ENCODE measurements at places on chromosomes 1 and 21. TPM values are rescaled to one million over a fixed set of nuclear protein-coding genes. Genes with fewer than 3 reads are reported as not detected.

Gene GPR161
- 22.7 TPM for polyA plus RNA-seq

Gene ATAD3B
- polyA plus RNA-seq, result 18.4 TPM

DNA sequence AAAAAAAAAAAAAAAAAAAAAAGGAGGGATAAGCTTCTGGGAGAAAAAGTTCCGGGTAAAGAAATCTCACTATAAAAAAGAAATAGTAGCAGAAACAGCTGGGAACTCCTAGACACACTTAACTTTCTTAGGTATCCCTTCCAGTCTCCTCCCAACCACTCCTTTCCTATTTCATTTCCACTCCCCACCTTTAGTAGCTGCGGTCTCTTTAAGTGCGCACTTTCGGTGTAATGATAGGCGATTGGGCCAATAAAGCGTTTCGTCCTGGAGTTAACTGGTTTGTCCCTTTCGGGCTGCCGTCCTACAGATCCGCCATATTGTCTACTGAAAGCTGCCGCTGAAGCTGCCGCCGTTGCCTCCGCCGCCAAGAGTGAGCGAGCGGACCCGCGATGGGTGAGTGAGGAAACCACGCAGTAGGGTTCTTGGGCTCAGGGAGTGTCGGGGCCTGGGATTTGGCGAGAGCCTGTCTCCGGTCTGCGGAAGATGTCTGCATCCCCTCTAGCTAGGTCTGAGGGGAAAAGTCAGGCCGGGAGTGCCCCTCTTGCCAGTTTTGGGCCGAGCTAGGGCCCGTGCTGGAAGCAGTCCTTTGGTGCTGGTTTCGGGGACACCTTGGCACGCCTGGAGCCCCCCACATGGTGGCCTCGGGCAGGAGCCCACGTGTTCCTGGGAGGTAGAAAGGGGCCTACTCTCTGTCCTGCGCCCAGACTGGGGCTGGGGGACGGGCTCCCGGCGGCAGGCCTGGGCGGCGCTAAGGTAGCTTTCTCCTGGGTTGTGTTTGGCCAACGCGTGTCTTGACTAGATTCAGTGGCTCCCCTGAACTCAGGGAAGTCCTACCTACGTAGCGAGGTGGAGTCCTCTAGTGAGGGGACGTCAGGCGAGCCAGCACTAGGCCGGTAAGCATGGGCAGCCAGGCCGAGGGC is at the start of gene KPNA6:
KPNA6 (plus strand) TSS at position 315 of the 920 bp plus-strand sequence; CDS start at position 390, 75 bp downstream.
- H3K4me1 ChIP-seq, result peaks cover 20% of the 10 kb centered on the region
- H3K36me3 ChIP-seq, result peaks cover 4% of the 10 kb centered on the region
- no peaks in the 10 kb centered on the region for H3K27me3 ChIP-seq
- peak within 1 kb of the TSS; percentile 98 for H3K4me3 ChIP-seq
- DNase-seq, result peak; percentile 95

DNA sequence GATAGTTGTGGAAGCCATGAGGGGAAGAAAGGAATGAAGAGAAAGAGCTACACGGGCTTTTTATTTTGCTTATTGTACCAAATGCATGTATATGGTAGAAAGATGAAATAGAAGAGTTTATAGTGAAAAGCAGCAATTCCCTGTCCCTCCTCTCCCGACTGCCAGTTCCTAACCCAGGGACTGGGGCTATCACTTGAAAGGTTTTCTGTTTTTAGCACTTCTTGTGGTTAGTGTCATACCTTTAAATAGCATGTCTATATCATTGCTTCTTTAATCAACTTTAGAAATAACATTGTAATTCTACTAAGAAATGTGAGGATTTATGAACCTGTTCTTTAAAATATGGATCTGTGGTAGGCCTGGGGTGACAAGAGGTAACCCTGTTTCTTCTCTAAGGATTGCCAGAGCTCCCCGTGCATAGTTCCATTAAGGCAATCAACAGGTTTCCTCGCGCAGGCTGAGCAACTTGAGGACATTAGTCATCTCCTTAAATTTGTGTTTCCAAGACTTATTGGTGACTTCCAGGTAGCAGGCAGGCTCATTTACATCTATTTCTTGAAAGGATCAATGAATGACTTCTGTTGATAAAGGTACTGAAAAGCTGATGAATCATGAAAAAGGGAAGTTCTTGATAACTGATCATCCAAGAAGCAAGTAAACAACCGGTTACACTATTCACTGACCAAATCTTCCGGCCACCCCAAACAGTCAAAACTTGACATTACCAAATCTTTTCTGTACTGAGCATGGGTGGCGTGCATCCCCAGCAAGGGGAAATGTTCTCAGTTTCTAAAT is 37.8 kb upstream of the S1PR1 start:
- no peaks in the 10 kb centered on the region for H3K4me1 ChIP-seq
- no peak for DNase-seq
- H3K36me3 ChIP-seq, result no peaks in the 10 kb centered on the region
- no peak overlapping the region for H3K4me3 ChIP-seq

- no peak for DNase-seq
- H3K4me3 ChIP-seq, result no peak overlapping the region
- H3K36me3 ChIP-seq, result no peaks in the 10 kb centered on the region
- no peaks in the 10 kb centered on the region for H3K27me3 ChIP-seq
Measured at GRCh38 chr21:31397939-31398338, 53.9 kb upstream of the TIAM1 start.

DNA sequence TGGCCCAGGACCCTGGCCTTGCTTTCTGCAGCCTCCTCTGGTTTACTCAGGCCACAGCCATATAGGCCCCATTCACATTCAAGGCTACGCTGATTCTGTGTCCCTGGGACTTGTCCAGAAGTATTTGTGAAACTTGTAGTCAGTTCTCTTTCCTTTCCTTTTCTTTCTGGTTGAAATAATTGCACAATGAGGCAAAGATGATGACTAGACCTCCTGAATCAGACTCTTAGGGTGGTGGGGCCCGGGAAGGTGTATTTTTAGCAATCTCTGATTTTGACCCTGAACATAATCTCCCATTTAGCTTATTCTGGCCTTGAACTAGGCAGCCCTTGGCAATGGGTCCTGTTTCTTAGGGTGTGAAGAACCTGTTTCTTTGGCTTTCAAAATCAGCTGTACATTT is 39.9 kb downstream of the STUM start:
- no peak overlapping the region for H3K4me3 ChIP-seq
- H3K27me3 ChIP-seq, result peaks cover 2% of the 10 kb centered on the region
- no peaks in the 10 kb centered on the region for H3K36me3 ChIP-seq
- H3K4me1 ChIP-seq, result no peaks in the 10 kb centered on the region
- no peak for DNase-seq

DNA sequence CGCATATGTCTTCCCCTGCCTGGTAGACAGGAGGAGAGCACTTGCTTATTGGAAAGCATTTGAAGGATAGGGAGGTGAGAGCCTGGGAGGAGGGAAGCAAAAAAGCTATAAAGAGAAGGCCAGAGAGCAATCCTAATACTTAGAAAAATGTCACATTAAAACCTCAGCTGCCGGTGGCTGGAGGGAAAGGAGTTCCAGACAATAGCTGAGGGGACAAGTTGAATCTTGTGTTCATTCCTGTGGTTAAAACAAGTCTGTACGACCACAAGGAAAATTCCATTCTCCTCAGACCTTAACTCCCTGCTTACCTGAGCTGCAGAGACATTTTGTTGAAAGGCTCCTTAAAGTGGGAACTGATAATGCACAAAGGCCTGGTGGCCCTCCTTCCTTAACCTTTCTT is 218.8 kb upstream of the CAMK1G start:
- DNase-seq, result no peak
- no peaks in the 10 kb centered on the region for H3K36me3 ChIP-seq
- no peak overlapping the region for H3K4me3 ChIP-seq
- no peaks in the 10 kb centered on the region for H3K27me3 ChIP-seq
- peaks cover 3% of the 10 kb centered on the region for H3K4me1 ChIP-seq

DNA sequence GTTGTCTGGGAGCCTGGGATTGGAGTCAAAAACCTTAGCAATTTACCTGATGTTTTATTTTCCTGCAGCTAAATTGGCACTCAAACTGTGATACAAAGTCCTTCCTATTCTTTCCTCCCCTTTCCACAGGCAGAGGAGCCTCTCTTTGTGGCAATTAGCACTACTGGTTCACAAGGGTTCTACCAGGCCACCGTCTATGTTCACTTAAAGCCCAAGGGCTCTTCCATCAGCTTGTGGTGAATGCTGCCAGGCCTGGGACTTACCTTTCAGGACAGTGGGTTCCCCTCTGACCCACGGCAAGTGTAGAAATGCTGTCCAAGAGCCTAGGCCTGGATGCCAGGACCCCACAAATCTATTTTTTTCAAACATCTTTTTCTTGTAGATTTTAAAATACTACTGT is 251.9 kb upstream of the B3GALT2 start:
- no peak overlapping the region for H3K27ac ChIP-seq
- H3K36me3 ChIP-seq, result no peaks in the 10 kb centered on the region
- no peaks in the 10 kb centered on the region for H3K4me1 ChIP-seq
- H3K4me3 ChIP-seq, result no peak overlapping the region
- no peak for DNase-seq

- no peaks in the 10 kb centered on the region for H3K27me3 ChIP-seq
- no peak overlapping the region for H3K4me3 ChIP-seq
- H3K4me1 ChIP-seq, result no peaks in the 10 kb centered on the region
- H3K27ac ChIP-seq, result no peak overlapping the region
Measured at GRCh38 chr1:236754525-236755210, 40.4 kb upstream of the MTR start.

DNA sequence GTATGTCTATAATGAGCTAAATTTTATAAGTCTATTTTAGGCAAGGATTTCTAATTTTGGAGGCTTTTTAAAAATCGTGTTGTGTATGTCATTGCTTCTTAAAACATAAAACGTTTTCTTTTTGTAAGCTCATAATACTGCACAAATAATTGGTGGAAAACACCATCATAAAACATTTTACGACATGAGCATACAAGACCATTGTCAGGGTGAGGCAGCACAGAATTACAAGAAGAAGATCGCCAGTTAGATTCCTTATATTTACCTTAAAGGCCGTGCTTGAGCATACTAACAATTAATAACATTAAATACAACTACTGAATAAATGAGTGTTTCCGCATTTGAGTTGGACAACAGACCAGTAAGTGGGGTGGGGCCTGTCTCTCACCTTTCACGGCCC is 19.1 kb upstream of the LMX1A start:
- H3K4me3 ChIP-seq, result peak overlapping the region; percentile 40
- peak overlapping the region; percentile 81 for H3K27ac ChIP-seq
- H3K36me3 ChIP-seq, result no peaks in the 10 kb centered on the region

- H3K27me3 ChIP-seq, result no peaks in the 10 kb centered on the region
- H3K4me3 ChIP-seq, result no peak overlapping the region
Measured at GRCh38 chr1:18926315-18927081, 24.1 kb upstream of the ALDH4A1 start.

GRCh38 chr21:43939443-43940328 is 72.4 kb upstream of the TRAPPC10 start:
- no peak overlapping the region for H3K4me3 ChIP-seq
- H3K4me1 ChIP-seq, result peaks cover 66% of the 10 kb centered on the region
- H3K36me3 ChIP-seq, result peaks cover 60% of the 10 kb centered on the region
- no peak for DNase-seq

GRCh38 chr1:47765236-47765635 is 231.9 kb downstream of the TRABD2B start:
- H3K27me3 ChIP-seq, result no peaks in the 10 kb centered on the region
- H3K36me3 ChIP-seq, result no peaks in the 10 kb centered on the region

DNA sequence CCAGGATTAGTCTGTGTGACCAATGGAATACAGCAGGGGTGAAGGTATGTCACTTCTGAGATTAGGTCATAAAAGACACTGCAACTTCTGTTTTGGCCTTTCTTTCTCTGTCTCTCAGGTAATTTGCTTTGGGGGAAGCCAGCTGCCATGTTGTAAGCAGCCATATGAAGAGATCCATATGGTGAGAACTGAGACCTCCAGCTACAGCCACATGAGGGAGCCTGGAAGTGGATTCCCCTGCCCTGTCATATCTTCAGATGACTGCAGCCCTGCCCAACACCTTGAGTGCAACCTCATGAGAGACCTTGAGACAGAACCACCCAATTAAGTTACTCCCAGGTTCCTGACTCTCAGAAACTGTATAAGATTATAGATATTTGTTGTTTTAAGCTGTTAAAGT is 70.1 kb upstream of the ESRRG start:
- H3K4me3 ChIP-seq, result no peak overlapping the region
- H3K36me3 ChIP-seq, result no peaks in the 10 kb centered on the region
- H3K4me1 ChIP-seq, result no peaks in the 10 kb centered on the region
- no peaks in the 10 kb centered on the region for H3K27me3 ChIP-seq
- DNase-seq, result no peak
- no peak overlapping the region for H3K27ac ChIP-seq

GRCh38 chr1:48773133-48773532 is 3.6 kb downstream of the BEND5 start:
- peaks cover 16% of the 10 kb centered on the region for H3K4me1 ChIP-seq
- no peak overlapping the region for H3K4me3 ChIP-seq
- DNase-seq, result no peak
- no peaks in the 10 kb centered on the region for H3K27me3 ChIP-seq

GRCh38 chr1:89190017-89190416 is 8.7 kb downstream of the GBP4 start:
- DNase-seq, result no peak
- no peaks in the 10 kb centered on the region for H3K36me3 ChIP-seq
- H3K27ac ChIP-seq, result no peak overlapping the region
- H3K27me3 ChIP-seq, result no peaks in the 10 kb centered on the region
- H3K4me1 ChIP-seq, result no peaks in the 10 kb centered on the region

Gene SPRR1A
- polyA plus RNA-seq, result not detected

DNA sequence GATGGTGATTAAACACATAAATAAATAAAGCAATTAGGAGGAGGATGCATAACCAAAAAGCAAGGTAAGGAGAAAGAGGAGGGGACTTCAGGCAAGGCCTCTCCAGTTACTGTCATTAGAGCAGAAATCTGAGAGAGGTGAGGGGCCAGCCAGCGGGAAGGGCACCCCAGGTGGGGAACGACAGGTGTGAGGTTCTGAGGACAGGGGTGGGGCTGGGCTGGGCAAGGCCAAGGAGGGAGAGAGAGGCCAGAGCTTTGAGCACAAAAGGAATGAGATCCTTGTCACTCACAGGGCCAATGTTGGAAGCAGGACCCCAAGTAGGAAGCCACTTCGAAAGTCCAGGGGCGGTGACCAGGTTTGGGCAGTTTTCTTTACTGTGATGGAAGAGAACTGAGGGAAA is 182.2 kb upstream of the RAB4A start:
- DNase-seq, result no peak
- H3K4me1 ChIP-seq, result peaks cover 24% of the 10 kb centered on the region
- H3K27ac ChIP-seq, result no peak overlapping the region
- H3K36me3 ChIP-seq, result no peaks in the 10 kb centered on the region
- H3K4me3 ChIP-seq, result no peak overlapping the region
- no peaks in the 10 kb centered on the region for H3K27me3 ChIP-seq
